ENCODE measurements at places on chromosomes 2 and 18. TPM values are rescaled to one million over a fixed set of nuclear protein-coding genes. Genes with fewer than 3 reads are reported as not detected.

RSAD2 gene
- 0.20 TPM for total RNA-seq

OSGEPL1 gene
- total RNA-seq = 4.6 TPM

CHST9 gene
- not detected for total RNA-seq

DNA sequence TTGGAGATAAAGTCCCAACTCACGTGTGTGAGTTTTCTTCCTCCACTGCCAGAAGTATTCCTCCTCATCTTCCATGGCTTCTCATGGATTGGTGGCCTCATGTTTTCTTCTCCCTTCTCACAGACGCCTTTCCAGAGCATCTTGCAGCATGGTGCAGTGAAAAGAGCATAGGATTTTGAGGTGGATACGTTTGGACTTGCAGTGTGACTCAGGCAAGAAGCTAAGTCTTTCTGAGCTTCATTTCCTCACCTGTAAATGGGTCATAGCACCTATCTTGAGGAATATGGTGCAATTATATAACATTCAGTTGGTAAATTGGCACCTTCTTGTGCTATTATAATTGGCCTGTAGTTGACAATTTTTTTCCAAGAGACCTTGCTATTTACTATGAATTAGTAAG lies 247.6 kb downstream of the RDH14 start:
- no peak for DNase-seq

DNA sequence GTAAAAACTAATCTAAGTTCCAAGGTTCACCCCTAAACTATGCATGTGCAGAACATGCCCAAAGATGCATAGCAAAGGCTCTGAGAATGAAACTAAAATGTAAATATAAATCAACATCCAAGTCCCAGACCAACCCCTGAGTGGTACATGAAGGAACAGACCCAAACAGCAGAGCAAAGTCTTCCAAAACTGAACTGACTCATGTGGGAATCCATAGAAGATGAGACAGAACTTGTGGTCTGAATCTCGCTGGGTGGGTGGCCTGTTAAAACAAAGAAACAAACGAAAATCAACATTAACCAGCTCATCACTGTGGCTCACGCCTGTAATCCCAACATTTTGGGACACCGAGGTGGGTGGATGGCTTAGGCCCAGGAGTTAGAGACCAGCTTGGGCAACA lies 29.5 kb upstream of the ATRAID start:
- no peak for DNase-seq

DNA sequence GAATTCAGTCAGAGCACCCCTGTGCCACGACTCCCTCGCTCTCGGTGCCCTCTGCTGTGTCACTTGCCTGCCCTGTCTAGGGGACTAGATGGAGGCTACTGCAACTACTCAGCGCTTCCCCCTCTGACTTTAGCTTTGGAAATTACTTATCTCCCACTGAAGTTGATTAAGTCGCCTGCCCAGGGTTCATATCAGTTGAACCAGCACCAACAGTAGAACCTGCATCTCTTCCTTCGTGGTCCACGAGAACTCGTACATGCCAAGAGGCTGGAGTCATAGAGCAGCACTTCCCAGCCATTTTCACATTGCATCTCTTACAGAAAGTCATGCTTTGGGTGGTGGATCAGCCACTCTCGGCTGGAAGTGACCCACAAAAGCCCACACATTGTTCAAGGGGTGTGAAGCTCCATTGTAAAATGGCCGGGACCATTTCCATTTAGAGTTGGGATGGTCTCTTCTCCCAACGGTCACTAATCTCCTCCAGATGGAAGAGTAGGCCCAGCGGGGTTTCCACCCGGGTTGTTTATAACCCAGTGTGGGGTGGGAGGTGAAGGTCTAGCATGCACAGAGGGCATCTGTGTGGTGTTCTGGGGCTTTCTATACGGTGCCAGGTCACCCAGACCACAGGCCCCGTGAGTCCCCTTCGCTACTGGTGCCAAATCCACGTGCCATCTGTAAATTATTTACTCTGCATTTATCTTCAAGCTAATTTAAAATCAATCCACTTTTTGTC lies 38.0 kb downstream of the STEAP3 start:
- no peak for DNase-seq

Data from lung microvascular endothelial cell (primary cell).